Activated CD4-positive, alpha-beta T cell treated with anti-CD3 and anti-CD28 coated beads for 36 hours (primary cell): ENCODE measurements at places on chromosomes 5 and 9.
A peak's percentile ranks its signal among the peaks of the same experiment; 100 is the strongest.

- no peak for DNase-seq
These were observed 14.8 kb downstream of the GGTA1 start for GRCh38 chr9:121484651-121485446.

DNA sequence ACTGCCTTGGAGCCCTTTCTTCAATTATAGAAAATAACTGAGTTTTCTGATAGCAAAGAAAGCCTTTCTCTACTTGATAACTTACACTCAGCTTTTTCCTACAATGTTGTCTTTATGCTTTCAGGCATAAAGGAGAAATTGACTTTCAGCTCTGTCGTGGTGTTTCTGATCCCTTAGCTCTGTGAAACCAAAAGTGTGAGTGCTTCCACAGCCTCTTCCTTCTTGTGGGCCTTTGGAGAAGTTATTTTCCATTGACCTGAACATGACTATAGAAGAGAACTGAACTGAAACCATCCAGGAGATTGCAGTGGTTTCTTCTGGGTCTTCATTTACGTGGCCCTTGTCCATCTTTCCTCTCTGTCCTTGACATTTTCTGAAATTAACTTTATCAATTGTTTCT, 59.5 kb upstream of the EQTN start:
- DNase-seq, result no peak

GRCh38 chr5:1593903-1594356, 70.2 kb upstream of the LPCAT1 start:
- peak; percentile 15 for DNase-seq

DNA sequence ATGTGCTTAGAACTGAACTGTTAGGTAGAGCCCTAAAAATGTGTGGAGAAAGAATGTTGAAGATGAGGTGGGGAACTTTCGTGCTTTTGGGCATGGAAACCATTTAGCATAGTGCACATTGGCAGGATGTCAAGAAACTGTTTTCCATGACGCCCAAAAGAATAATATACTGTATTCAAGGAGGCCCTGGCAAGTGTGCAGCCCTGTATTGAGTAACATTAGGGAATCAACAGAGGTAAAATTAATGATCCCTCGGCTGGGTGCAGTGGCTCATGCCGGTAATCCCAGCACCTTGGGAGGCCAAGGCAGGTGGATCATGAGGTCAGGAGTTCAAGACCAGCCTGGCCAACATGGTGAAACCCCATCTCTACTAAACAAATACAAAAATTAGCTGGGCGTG, 20.9 kb upstream of the PLIN2 start:
- DNase-seq, result no peak

DNA sequence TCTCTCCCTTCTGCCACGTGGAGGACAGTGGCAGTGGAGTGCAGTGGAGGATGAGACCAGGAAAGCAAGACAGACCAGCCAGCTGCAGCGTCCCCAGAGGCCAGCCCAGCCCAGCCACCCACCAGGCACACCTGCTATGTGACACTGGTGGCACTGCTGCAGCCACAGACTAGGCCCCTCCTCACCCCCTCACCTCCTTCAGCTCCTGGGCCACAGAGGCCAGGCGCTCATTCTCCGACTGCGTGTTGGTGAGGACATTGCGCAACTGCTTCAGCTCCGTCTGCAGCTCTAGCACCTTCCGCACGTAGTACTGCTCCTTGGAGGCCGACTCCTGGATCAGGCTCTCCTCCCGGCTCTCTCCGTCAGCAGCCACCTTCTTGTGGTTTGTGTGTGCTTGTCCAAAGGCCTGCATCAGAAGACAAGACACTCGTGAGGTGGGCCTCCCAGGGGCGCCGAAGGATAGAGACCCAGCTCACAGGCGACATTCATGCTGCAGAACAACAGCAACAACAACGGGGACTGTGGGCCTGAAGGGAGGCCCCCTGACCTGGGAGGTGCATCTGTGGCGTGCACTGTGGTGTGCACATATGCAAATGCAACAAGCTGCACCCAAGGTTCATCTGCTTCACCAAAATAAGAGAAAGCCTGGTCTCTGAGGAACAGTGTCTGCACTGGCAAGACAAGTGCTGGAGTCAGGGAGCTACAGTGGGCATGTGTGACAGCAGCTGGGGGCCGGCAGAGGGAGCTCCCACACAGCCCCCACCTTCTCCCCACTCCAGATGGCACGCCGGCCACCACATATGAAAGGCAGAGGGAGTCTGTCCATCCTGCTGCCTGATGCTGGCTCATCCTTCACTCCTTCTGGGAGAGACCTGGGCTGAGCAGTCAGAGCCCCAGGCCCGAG, 35.5 kb downstream of the BICD2 start:
- DNase-seq, result no peak

GRCh38 chr9:20603524-20604268, 18.6 kb downstream of the MLLT3 start:
- DNase-seq, result no peak

- DNase-seq, result no peak
These were observed 119.2 kb upstream of the ABCA1 start for GRCh38 chr9:105046907-105047741.

GRCh38 chr5:123505633-123506032, 6.3 kb upstream of the CSNK1G3 start:
- DNase-seq, result no peak

DNA sequence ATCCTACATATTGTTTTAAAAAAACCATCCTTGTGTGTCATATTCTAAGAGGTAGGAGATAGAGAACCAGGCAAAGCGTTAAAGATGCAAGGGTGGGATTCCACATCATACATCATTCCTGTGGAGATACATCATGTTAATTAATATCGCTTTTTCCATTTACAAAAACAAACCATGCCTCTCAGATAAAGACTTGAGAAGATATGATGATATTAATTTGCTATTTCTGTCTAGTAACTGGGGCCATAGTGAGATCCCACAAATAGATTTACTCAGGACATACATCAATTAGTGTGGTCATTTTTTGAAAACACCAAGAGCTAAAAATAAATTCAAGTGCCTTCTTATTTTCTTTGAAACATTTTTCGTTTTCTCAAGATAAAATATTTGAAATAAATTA, 165.4 kb upstream of the TARS1 start:
- DNase-seq, result no peak

DNA sequence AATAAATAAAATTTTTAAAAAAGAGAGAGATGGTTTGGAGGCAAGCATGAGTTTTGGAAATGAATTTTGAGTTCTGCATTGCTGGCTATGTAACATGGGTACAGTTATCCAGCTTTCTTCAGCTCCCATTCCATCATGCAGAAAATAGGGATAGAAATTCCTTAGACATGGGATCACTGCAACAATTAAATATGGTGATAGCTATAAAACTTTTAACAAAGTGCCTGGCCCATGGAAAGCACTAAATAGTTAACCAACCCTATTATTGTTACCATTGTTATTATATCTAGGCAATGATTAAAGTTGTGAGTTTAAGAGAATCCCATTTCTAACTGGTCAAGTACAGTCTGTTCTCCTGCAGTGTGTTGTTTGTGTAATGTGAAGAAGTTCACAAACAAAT, 115.4 kb upstream of the GAS1 start:
- no peak for DNase-seq

DNA sequence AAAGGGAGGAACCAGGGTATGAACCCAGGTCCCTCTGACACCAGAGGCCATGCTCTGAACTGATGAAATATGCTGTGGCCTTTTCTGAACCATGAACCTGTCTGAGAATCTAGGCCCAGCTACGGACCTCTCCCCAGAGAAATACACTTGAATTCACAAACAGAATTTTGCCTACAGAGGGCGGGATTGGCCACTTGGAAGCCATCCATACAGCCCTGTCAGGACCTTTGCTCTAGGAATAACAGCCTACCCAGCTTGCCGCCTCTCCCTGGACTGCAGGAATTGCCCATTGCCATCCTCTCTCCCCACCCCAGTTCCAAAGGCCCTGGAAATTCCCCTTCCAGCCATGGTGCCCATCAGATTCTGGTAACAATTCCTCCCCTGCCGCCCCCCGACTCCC, 26.6 kb downstream of the MORN5 start:
- DNase-seq, result no peak

DNA sequence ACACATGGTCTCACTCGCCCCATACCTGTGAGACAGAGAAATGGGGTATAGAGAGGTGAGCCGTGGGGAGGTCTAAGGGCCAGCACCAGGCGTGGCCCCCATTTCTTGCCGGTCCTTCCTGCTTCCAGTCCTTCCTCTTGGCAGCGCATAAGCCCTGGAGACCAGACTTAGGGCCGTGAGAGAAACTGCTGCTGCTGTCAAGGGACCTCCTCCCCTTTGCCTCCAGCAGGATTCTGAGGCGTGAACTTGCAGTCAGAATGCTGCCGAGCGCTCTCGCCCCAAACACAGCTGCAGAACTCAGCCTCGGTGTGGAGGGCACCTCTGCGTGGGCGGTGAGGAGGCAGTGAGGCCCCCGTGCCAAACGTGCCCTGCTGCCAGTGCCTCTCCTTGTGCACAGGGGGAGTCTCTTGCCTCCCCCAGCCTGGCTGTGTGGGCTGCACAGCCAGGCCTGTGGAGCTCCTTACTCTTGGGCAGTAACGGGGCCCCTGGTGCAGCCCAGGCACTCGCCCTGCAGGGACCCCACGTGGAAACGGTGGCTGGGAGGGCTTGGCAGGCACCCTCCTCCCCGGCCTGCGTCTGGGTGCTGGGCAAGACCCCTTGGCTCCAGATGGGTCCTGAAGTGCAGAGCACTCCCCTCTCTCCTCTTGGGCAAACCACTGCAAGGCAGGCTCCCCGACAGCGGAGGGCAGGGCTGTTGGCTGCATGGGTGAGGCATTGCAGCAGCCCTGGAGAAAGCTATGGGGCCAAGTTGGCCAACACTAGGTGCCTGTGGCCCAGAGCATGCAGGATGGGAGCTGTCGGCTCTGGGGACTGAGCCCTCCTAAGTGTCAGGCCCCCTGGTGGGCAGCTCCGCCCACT, 85.4 kb downstream of the RXRA start:
- DNase-seq, result no peak

GRCh38 chr9:128065907-128066712, 1.0 kb downstream of the NAIF1 start:
- DNase-seq, result no peak

- peak; percentile 76 for DNase-seq
These were observed 4.9 kb upstream of the TRAF1 start for GRCh38 chr9:120931231-120932085.

- DNase-seq, result no peak
These were observed 124.5 kb downstream of the PDE4D start for GRCh38 chr5:59769041-59769360.

- DNase-seq, result no peak
These were observed 89.7 kb downstream of the KCNT1 start for GRCh38 chr9:135791431-135792267.

DNA sequence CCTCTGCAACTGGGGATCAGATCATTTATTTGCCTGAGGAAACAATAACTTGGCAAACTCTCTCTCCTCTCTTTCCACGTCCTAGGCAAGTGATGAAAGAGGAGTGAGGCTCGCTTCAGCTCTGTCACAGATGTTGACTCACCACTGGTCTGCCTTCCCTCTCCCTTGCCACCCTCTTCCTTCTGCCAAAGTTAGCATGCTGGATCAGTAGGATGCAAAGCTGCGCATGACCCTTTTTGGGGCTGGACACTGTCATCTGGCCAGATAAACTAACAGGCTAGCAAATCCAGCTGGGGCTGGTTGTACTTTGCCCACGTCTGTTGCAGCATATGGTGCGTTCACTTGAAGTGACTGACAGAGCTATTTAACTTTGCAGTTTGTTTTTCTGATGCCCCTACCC, 36.2 kb upstream of the SMARCA2 start:
- DNase-seq, result no peak

DNA sequence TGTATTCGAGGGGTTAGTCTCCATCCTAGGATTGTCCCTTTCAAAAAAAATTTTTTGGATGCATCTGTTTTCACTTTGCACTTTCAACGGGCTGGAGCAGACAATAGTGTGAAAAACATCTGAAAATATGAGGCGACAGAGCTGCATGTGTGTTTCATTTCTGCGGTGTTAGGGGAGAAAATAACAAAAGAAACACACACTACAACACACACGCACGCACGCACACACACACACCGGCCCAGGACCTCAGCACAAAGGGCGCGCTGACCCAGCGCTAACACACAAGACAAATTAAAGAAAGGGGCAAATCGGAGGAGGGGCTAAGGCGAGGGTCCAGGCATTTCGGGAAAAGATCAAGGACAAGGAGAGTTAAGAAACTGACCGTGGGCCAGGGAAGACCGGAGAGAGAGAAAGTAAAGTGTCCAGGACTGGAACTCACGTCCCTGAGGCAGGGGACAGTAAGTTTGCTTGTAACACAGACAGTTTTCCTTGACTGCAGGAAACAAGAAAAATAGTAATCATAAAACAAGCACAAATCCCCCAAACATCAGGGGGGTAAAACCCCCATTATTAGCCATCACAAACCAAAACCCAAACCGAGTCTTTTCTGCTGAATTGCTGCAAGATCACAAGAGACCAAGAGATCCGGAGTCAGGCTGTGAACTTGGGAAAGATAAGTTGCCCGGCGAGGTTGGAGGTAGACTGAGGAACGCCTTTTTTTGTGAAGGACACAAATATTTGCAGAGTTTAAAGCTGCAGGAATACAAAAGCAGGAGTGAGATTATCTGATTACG, 302.1 kb downstream of the PARP8 start:
- no peak for DNase-seq

DNA sequence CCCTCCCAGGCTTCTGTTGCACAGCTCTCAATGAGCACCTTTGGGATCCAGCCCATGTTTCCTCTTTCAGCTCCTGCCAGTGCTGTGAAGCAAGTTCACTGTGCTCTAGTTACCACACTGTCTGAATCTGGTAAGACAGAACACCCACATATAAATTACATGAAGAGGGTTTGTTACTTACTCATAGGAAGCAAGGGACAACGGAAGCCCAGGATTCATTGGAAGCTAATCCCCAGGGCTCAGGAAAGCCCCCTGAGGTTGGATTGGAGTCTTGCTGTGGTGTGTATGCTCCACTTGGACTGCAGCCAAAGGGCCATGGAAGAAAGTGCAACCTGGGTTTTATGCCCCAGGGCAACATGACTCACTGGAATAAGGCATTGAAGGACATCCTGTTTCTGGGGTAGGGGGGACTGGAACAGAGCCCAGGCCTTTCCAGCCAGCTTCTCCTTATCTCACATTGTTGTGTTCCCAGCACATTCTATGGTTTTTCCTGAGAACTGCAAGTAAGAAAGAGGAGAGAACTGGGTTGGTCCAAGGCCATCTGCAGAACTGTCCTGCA, 15.6 kb upstream of the CLK4 start:
- no peak for DNase-seq

- no peak for DNase-seq
These were observed 76.2 kb downstream of the ARHGAP26 start for GRCh38 chr5:142846406-142846805.

DNA sequence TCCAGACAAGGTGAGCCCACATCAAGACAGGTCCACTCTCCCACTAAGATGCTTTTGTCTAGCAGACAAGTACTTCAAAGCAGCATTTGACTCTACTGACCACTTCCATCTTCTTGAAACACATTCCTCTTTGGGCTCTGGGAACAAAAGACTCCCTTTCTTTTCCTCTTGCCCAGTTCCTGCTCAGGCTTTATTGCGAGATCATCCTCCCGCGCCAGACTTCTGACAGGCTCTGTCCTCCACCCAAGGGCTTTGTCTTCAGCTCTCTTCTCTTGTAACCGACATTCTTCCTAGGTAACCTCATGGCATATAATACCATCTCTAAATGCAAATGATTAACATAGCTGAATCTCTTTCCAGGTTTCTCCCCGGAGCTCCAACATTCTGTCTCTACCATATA, 85.8 kb downstream of the NUDT12 start:
- no peak for DNase-seq
